Motor neuron (in vitro differentiated cells): ENCODE measurements at places on chromosomes 5 and 9. TPM values are rescaled to one million over a fixed set of nuclear protein-coding genes. Genes with fewer than 3 reads are reported as not detected.

Gene CTNND2
- total RNA-seq: 46.1 and 46.7 TPM in 2 replicates

Gene PRDM9
- not detected in 2 replicates for total RNA-seq

Gene NRARP
- total RNA-seq: 6.9 and 8.2 TPM in 2 replicates

Gene SLC6A7
- total RNA-seq: 0.50 TPM in 1 of 2 replicates, not detected in the other

DNA sequence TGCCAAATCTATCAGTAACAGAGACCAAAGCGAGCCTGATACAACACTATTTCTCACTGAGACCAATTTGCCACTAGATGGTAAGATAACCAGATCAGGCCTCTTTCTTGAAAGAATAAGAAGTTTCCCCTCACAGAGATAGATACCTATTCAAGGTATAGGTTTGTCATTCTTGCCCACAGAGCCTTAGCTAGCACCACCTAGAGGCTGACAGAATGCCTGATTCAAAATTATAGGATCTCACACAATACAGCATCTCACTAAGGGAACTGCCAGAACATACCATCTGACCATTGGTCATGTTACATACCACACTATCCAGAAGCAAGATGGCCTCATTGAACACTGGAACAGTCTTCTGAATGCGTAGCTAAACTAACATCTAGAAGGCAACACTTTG is 166.6 kb upstream of the HCN1 start:
- no peak for ATAC-seq

DNA sequence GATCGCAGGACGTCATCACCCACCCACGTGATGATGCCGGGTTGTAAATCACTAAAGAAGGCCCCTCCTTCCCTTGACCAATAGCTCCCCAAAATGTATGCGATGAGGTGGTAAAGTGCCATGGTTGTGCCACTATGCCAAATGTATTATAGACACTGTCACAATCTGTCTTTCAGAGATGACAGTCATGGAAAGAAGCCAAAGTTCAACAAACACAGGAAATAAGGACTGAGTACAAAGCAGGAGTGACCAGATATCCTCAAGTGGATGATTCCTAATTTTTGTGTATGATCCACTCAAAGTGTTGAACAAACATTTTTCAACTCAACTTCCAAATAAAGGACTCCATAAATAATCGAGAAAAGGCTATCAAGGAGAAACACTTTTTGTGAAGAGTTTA is 12.5 kb downstream of the GLIS3 start:
- no peak for ATAC-seq

GRCh38 chr9:91157883-91158282 is 203.8 kb downstream of the AUH start:
- ATAC-seq: no peak

DNA sequence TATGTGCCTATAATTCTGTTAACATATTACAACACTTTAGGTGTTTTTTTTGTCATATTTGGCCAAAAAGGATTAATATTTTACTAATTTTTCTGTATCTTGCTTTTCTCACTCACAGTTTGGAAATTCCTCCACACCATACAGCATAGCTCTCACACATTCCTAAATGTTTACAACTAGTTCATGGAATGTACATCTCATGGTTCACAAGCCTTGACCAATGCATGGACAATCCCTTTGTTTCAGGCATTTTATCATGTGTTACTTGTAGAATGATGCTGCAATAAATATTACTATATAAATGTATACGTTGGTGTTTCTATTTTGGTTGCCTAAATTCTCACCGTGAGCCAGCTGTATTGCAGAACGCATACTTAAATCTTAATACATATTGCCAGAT is 80.5 kb upstream of the SPATA31C2 start:
- ATAC-seq: no peak

DNA sequence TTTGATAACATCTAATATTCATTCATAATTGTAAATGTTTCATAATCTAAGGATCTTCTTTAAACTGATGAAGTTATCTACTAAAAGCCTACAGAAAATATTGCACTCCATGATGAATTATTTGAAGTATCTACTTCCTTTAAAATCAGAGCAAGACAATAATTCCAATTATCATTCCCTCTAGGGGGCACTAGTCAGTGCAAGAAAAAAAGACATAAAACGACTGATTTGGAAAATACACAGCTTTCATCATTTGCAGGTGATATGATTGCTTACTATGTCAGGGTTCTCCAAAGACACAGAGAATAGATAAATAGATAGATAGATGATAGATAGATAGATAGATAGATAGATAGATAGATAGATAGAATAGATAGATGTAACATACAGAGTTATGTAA is 13.5 kb upstream of the GRM6 start:
- ATAC-seq: no peak

DNA sequence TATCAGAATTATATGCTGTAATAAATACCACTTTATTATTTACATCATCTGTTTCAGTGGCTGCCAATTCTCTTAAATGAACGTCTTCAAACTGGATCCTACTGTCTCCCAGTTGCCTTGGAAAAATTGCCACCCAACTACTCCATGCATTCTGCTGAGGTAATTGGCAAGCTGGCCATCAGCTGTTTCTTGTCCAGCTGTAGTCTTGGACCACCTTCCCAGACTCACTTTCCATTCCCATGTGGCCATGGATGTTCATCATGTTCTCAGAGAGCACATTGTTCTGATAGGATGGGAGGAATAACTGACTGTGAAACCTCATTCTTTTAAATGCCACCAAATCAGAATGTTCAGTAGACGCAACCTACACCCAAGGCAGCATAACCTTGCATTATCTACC is 157.5 kb downstream of the DOCK8 start:
- no peak for ATAC-seq

DNA sequence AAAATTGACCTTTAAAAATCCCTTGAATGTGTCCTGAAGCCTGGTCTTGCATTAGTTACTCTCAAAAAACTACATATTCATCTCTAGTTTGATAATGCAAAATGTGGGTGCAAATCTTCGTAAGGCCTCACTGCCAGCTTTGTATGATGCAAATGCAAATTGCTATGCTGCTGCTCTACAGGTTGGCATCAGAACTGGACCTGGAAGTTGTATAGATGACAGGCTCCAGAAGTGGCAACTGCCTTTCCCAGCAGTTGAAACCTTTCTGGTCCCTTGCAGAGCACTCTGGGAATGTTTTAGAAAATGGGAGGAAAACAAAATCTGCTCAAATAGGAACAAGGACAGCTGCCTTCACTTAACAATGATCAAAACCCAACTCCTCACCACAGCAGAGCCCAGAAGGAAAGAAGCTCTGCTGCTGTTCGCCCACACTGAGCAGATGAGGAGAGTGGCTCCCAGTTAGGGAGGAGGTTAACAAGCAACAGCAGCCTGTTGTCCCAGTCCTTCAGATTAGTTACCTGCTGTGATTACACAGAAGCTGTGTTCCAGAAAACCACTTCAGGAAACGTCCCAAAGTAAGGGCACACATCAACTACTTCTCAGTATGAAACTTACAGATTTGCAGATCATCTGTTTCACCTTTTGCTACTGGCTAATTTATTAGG is 93.5 kb downstream of the PLPP1 start:
- ATAC-seq: no peak

DNA sequence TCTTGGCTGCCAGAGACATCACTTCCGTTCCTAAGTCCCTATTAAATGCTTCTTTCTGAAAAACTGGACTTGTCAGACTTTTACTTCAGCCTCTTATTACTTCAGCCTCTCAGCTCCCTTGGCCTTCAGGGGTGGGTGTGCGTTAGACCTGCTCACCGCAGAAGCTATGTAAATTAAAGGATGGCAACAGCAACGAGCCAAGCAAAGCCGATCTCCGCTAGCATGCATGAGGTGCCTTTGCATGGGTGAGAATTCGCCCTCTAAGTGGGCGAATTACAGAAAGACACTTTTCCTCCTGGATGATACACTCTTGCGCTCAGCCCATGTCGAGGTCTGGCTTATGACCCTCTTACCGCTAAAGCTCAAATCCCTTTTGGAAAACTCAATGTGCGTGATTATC is 10.9 kb upstream of the IL3 start:
- ATAC-seq: no peak

DNA sequence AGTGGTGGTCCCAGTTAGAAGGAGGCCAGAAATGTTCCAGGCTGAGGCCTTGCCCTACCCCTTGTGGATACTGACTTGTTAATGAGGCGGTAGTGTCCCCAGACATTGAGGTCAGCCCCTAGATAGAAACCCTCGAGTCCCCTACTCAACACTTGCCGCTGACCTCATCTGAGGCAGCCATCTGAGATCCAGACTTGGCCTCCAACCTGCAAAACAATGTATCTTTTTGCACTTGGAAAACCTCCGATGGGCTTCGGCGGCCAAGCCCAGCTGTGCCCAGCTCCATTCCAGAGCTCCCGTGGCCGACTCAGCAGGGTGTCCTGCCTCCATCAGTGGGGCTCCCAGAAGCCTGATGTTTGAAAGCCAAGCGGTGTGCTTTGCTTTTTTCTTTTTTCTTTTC is 122.1 kb downstream of the WNK2 start:
- ATAC-seq: no peak

DNA sequence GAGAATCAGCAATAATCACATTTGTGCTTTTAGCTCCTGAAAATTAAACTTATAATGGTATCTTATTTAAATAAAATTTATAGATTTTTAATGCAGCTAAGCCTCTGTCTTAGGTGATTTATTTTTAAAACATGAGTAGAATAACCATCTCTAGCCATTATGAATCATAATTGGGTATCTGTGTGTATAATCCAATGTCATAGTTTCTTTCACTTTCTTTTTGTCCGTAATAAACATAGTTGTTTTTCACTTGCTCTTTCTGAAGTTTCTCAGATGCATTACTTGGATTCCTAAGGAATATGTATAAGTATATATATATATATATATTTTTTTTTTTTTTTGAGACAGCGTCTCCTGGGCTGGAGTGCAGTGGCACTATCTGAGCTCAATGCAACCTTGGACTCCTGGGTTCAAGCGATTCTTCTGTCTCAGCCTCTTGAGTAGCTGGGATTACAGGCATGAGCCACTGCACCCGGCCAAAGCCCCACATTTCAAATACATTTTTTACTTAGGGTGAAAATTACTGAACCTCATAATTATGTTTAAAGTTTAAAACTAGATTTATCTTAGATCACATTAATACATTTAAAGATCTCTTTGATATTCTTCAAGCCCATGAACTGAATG is 377.1 kb downstream of the PRDM9 start:
- ATAC-seq: no peak
